Cardiac muscle cell (in vitro differentiated cells and primary cell): ENCODE measurements at places on chromosomes 4 and X. TPM values are rescaled to one million over a fixed set of nuclear protein-coding genes. Genes with fewer than 3 reads are reported as not detected.

The AMOT gene
- 12.5 and 12.6 TPM in 2 replicates for polyA plus RNA-seq

The GPR34 gene
- polyA plus RNA-seq: 0.24 and 0.34 TPM in 2 replicates

The S100G gene
- not detected in 2 replicates for polyA plus RNA-seq

The SMR3B gene
- not detected in 2 replicates for polyA plus RNA-seq

The XPNPEP2 gene
- not detected in 2 replicates for polyA plus RNA-seq

The TMEM271 gene
- not detected in 2 replicates for polyA plus RNA-seq

The CT47A7 gene
- not detected in 2 replicates for polyA plus RNA-seq

The PAK3 gene
- polyA plus RNA-seq: 4.7 TPM in 2 replicates

The TMEM33 gene
- 16.5 and 17.2 TPM in 2 replicates for polyA plus RNA-seq

The JCHAIN gene
- 0.61 TPM in 1 of 2 replicates, not detected in the other for polyA plus RNA-seq

The NDUFA1 gene
- polyA plus RNA-seq: 476 and 587 TPM in 2 replicates
